ENCODE measurements at places on chromosomes 7 and 10.

GRCh38 chr7:117970801-117971200 lies 97.6 kb upstream of the CTTNBP2 start:
- DNase-seq: no peak

GRCh38 chr7:87155788-87156187 lies 3.5 kb downstream of the DMTF1 start:
- DNase-seq: no peak

- peak; percentile 67 for DNase-seq
Measured at GRCh38 chr7:28955718-28956607, 2.2 kb downstream of the TRIL start.

DNA sequence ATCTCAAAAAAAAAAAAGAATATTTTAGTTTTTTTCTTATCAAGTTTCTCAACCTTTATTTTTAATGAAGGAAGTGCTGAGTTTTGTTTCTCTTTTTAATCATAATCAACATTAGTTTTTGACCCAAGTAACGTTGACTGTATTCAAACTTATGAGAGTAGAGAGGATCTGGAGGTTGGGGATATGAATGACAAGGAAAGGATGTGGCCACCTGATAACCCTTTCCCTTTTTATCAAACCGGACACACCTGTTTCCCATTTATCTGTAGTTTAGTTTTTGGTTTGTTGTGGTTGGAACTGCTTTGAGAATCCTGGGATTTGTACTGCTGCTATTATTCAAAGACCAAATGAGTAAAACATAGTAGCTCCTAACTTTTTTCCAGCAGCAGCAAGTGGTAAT lies 38.6 kb downstream of the HACD1 start:
- no peak for DNase-seq

- no peak for DNase-seq
Measured at GRCh38 chr7:146654048-146654447, 537.4 kb downstream of the CNTNAP2 start.

- no peak for DNase-seq
Measured at GRCh38 chr7:8254667-8255066, 7.3 kb downstream of the ICA1 start.
